Activated CD4-positive, CD25-positive, alpha-beta regulatory T cell (primary cell): ENCODE measurements at places on chromosomes 1 and 21.
A peak's percentile ranks its signal among the peaks of the same experiment; 100 is the strongest.

- DNase-seq: no peak
Measured at GRCh38 chr1:212127221-212127620, 91.7 kb downstream of the DTL start.

- no peak for DNase-seq
Measured at GRCh38 chr1:192951691-192952460, 107.3 kb downstream of the UCHL5 start.

DNA sequence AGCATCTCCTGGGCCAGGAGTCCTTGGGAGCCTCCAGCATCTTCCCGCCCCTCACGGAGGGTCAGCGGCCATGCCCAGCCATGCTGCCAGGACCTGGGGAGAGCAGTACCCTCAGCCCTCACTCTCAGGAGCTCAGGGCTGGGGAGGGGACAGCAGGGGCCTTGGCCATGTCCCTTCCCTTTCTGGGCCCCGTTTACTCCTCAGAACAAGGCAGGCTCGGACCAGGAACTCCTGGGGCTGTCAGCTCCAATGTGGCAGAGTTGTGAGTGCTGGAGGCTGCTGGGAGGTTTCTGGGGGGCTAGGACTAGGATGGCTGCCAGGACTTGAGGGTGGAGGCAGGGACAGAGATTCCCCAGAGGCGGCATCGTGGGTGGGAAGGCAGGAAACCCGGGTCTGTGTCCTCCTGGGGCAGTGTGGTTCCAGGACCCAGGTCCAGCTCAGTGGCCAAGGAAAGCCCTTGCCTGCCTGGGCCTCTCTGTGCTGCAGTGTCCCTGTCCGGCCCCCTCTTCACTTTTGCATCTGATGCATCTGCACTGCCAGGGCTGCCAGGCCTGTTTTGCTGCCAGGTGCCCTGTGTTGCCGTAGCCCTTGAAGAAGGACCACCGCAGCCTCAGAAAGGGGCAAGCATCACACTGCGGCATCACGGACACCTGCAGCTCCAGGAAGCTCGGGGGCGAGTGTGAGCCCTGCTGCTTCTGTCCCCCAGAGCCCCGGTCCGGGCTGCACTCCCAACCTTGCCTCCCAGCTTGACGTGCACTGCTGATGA lies 223.9 kb downstream of the CAMTA1 start:
- DNase-seq: no peak

DNA sequence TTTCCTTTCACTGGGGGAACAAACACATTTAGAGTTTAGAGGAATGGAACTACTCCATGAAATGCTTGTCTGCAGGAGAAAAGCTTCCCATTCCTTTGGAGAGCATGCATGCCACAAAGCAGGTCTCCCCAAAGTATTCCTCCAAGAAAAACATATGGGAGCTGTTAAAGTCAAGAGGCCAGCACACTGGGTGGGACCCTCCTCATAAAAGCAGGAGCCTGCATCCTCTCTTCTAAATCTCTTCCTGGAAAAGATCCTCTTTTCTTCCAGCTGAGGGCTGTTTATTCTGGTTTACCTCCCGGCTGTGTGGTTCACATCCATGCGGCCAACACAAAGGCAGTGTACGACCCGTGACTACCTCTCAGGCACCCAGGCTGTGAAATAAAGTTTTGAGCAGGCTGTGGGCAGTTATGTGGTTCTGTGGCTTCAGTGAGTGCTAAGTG lies 103.4 kb downstream of the TENT5C start:
- DNase-seq: no peak

DNA sequence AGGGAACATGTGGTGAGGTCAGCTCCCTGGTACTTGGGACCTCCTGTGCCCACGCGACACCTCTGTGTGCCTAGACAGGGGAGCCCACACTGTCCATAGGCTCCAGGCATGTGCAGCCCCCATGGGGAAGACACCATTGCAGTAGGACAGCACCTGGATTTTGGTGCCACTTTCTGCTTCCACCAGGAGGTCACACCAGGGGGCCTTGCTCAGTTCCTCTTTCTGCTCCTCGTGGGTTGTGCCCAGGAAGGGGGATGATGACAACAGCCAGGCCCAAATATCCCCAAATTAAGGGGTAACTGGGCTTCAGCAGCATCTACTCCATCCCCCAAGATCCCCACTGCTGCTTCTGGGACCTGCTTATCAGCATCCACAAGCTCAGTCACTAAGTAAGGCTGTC lies 358.2 kb upstream of the KAZN start:
- no peak for DNase-seq

- peak; percentile 85 for DNase-seq
Measured at GRCh38 chr1:27284425-27285273, 37.3 kb upstream of the TMEM222 start.

DNA sequence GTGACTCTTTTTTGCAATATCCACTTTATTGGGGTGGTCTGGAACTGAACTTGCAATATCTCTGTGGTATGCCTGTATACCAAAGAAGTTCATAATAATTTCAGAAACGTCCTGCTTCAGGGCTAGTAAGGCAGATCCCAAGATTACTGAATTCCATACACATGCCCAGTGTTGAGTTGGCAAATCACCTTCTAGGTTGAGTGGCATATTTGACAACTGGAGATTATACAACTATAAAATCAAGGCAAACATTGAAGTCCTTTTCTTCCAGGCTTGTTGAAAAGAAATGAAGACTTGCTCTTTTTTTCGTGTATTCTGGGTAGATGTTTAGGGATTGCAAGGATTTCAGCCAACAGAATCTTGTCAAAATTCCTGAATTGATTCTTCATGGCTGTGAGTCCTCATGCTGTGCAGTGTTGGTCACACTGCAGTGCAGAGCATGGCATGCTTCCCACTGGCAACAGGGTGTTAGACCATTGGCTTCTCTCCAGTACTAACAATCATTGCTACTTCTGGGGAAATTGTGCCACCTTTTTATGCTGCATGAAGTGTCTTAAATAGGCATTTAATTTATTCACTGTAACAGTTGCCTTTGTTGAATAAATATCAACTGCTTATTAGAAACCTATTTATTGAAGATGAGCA lies 367.1 kb upstream of the ADGRL4 start:
- DNase-seq: no peak

GRCh38 chr21:44853601-44854390 lies 19.7 kb downstream of the PTTG1IP start:
- DNase-seq: no peak

DNA sequence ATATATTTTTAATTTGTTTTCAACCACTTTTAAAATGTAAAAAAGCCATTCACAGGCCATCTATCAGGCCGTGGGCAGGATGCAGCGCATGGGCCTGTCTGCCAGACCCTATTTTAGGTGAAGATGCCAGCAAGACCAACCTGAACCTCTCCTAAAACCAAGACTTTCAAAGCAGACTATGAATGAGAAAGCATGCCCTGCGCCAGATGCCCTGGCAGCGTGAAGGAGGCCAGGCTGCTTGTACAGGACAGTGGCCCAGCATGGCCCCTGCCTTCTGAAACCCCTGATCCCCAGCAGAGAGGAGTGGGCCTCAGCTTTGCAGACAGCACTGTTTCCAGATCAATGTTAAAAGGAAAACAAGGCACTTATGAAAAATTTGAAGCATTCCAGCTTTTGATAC lies 31.6 kb downstream of the WDR4 start:
- DNase-seq: no peak

- DNase-seq: peak; percentile 33
Measured at GRCh38 chr1:17438318-17439249, 893 bp downstream of the RCC2 start.

- no peak for DNase-seq
Measured at GRCh38 chr21:44400791-44401385, 47.5 kb downstream of the TRPM2 start.

DNA sequence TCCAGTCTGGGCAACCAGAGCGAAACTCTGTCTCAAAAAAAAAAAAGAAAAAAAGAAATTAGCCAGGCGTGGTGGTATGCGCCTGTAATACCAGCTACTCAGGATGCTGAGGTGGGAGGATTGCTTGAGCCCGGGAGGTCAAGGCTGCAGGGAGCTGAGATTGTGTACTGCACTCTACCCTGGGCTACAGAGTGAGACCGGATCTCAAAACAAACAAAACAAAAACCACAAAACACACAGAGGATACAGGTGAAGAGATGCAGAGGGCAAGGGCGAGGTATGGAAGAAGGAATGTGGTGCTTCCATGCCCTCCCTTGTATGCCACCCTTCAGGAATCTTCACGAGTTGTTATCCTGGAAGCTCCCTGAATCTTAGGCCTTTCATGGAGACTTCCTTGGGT lies 68.5 kb downstream of the NDUFS5 start:
- no peak for DNase-seq
